ENCODE measurements at places on chromosomes 2 and 18.
A peak's percentile ranks its signal among the peaks of the same experiment; 100 is the strongest.

DNA sequence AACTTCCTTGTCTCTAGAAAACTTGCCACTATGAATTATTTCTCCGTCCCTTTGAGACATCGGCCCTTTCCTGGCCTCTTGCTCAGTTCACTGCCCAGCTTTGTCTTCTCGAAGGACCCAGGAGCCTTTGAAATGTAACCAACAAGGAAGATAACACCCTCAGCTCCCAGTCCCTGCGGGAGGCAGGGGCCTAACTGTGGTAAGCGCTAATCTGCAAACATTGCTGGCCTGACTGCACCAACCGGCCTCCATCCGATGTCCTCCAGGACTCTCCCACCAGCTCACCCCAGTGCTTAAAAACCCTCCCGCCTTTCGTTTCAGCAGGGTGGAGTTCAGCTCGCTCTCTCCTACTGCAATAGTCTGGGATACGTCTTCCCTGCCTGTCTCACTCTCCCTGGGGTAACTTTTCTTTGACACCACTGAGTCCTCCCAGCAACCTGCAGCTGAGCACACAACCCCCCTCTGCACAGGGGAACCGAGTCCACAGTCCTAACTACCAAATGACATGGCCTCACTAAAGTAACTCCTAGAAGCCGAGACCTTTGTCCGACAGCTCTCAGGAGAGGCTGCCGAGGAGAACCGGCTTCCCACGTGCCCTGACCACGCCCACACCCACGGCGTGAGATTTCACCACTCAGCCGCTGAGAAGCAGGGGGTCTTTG, 76.1 kb downstream of the MBP start:
- DNase-seq: no peak

GRCh38 chr18:34707670-34708069, 2.4 kb upstream of the DTNA start:
- DNase-seq: no peak

DNA sequence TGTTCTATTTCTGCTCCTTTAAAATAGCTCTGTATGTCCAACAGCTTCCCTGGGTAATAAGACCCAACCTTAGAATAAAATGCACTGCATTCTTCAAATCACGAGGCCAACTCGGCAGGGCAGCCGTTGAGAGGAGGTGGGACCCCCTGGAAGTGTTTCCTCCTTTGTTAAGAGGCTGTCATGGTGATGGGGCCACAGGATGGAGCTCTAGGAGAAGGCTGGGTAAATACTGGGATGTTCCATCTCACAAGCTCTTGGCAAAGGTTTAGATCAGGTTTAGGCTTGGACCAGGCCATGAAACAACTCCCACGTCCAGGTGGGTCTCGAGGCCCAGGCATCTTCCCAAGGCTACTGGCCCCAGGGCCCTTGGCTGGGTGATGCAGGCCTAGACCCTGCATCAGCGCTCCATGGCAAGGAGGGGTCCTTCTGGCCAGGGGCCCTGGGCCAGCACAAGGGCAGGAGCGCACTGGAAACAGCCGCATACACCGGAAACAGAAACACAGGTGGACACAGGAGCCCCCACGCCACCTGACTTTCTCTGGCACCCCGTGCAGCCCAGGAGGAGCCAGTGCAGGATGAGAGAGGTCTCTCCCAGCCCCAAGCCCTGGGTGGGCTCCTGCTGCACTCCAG, 38.8 kb upstream of the OTOS start:
- DNase-seq: no peak

DNA sequence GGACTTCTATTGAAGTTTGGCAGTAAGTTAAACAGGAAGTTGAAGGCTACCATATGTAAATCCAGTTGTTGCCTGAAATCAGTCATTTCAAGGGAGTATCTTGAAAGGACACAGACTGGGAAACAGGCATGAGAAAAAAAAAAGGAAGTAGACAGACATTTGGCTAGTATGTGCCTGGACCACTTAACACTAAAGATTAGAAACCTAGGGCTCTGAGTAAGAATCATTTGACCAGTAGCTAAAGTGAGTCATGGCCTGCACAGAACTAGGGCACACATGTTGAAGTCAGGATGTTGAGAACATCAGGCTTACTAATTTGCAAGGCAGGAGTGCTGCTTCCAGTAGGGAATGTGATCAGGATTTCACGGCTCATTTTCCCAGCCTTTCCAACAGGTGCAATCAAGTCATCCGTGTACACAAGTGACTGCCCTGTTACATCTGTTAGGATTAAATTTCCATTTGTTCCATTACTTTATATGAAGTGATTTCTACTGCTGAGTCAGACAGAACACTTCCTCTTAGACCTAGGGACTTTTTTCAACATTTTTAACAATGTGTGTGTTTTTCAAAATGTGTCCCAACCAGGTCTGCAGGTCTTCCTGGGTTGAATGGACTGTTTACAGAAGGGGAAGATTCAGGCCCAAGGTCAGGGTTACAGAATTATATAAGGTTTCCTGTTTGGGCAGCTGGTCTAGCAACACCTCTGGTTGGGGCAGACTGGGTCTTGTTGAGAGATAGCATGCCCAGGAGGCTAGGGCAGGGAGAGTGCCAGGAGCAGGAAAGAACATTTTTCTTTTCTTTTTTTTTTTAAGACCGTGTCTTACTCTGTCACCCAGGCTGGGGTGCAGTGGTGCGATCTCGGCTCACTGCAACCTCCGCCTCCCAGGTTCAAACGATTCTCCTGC, 145.6 kb downstream of the TGIF1 start:
- DNase-seq: peak; percentile 63

- DNase-seq: no peak
Measured at GRCh38 chr18:26134107-26134506, 438 bp downstream of the PSMA8 start.

GRCh38 chr2:8424997-8425900, 256.6 kb upstream of the ID2 start:
- DNase-seq: no peak

GRCh38 chr18:31197676-31198075, 35.0 kb upstream of the DSC1 start:
- peak; percentile 6 for DNase-seq

GRCh38 chr2:239266779-239267287, 134.0 kb downstream of the HDAC4 start:
- DNase-seq: peak; percentile 70

GRCh38 chr2:17869128-17869527, 9.3 kb upstream of the KCNS3 start:
- no peak for DNase-seq

DNA sequence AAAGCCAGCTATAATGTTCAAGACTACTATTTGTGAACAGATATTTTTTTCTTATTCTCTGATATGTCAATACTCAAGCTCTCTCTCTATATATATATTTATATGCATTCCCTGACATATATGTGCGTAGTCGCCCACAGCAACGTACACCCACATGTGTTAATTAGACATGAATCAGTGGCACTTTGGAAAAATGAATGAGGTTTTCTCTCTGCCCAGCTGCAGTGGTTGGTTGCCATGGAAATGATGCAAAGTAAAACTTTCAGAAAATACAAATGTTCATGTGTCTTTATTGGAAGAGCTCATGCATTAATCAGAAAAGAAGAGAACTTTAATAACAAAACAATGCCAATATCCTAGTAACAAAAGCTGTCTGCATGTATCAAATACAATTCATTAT, 34.7 kb downstream of the UNC80 start:
- DNase-seq: no peak

- DNase-seq: peak; percentile 50
Measured at GRCh38 chr2:37982147-37982582, 57.1 kb downstream of the RMDN2 start.

- no peak for DNase-seq
Measured at GRCh38 chr2:55843096-55843993, 80.2 kb downstream of the EFEMP1 start.

DNA sequence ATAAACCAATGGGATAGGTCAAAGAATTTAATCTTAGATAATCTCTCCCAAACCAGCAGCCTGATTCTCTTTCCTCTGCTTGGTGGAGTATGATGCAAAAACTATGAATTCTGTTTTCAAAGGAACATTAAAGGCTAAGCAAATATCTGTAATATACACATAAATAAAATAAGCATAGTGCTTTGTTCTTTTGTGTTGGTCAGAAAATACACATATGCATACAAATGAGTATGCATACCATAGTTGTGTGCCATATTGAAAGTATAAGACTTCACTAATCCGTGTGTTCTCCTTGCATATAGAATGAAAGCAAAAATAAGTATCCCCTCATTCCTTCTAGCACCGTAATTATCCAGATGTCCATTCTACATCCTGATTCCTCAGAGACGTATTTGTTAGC, 1949.7 kb upstream of the CELF4 start:
- DNase-seq: no peak

- no peak for DNase-seq
Measured at GRCh38 chr2:24045511-24046508, 1.4 kb downstream of the WDCP start.

GRCh38 chr2:196487417-196487816, 152.1 kb upstream of the CCDC150 start:
- DNase-seq: no peak

GRCh38 chr2:231189571-231190495, 8.6 kb upstream of the ARMC9 start:
- no peak for DNase-seq

DNA sequence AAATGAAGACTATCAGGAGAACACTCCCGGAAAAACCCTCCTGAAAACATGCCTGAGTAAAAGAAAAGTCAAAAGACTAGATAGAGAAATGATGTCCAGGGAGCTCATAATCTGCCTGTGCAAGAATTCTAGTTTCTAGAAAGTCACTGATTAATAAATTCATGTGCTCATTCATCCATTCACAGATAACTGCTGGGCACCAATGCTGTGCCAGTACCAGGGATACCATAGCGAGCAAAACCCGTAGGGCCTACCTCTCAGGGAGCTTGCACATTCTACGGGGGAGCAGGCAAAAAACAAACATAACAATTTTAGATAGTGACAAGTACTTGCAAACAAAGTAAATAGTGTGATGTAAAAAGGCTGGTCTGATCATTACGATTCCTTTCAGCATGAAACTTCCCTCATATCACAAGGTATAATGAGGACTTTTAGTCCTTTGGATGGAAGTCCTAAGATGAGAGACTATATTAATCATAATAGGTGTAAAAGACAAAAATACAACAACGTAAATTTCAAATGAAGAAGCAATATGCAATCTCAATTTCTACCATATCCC, 289.9 kb downstream of the AFF3 start:
- DNase-seq: no peak

GRCh38 chr2:144501118-144501517, 18.8 kb downstream of the ZEB2 start:
- no peak for DNase-seq

- DNase-seq: no peak
Measured at GRCh38 chr18:22253156-22253555, 83.8 kb downstream of the GATA6 start.

DNA sequence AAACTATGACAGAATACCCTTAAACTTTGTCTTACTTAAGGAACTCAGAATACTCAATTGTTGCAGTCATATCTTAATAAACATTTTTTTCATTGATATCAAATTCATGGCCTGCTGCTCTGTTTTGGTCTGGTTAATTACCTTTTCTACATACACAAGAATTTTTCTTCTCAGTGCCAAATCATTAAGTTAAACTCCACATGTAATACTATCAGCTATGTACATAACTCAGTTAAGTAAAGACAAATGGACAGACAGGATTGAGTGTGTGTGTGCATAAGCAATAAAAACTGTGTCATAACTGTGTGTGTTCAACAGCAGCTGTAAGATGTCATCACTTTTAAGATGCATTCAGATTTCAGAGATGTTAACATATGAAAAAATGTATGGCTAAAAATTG, 34.4 kb downstream of the VRK2 start:
- no peak for DNase-seq

GRCh38 chr2:110977403-110977802, 143.3 kb upstream of the BCL2L11 start:
- no peak for DNase-seq

GRCh38 chr2:41916177-41916576, 131.6 kb upstream of the PKDCC start:
- no peak for DNase-seq

Data from RPMI8226 (cell line).